ENCODE measurements at places on chromosomes 3 and 15.

- DNase-seq, result no peak
These were observed 3.6 kb upstream of the EIF4E3 start for GRCh38 chr3:71728632-71729342.

- DNase-seq, result no peak
These were observed 157.9 kb upstream of the NUDT16 start for GRCh38 chr3:131223373-131224289.

- no peak for DNase-seq
These were observed 312.1 kb downstream of the SLC9A9 start for GRCh38 chr3:143535994-143536784.

GRCh38 chr3:125958511-125959316 is 10.3 kb upstream of the ROPN1B start:
- DNase-seq, result no peak

GRCh38 chr3:45170096-45170495 is 23.9 kb upstream of the CDCP1 start:
- no peak for DNase-seq

DNA sequence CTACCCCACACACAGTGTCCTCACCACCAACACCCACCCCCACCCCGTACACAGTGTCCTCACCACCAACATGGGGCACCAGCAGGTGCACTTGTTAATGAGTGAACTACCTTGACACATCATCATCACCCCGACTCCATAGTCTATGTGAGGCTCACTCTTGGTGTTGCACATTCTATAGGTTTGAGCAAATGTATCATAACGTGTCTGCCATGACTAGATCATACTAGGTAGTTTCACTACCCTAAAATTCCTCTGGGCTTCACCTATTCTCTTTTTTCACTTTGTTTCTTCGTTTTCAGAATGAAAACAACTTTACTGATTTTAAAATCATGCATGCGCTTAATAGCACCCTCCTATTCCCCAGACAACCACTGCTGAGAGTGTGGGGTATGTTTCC is 102.6 kb upstream of the SLC6A6 start:
- DNase-seq, result no peak

GRCh38 chr3:122974764-122975162 is 52.8 kb downstream of the SEMA5B start:
- DNase-seq, result no peak

- DNase-seq, result no peak
These were observed 103.0 kb upstream of the RPL32 start for GRCh38 chr3:12944413-12944812.

GRCh38 chr15:38504680-38505467 is 50.9 kb downstream of the FAM98B start:
- DNase-seq, result no peak

- DNase-seq, result no peak
These were observed 64.6 kb downstream of the EEFSEC start for GRCh38 chr3:128217702-128218547.

GRCh38 chr15:23483821-23484299 is 36.8 kb upstream of the GOLGA6L2 start:
- DNase-seq, result no peak

GRCh38 chr3:58986654-58987053 is 63.2 kb downstream of the CFAP20DC start:
- DNase-seq, result no peak

DNA sequence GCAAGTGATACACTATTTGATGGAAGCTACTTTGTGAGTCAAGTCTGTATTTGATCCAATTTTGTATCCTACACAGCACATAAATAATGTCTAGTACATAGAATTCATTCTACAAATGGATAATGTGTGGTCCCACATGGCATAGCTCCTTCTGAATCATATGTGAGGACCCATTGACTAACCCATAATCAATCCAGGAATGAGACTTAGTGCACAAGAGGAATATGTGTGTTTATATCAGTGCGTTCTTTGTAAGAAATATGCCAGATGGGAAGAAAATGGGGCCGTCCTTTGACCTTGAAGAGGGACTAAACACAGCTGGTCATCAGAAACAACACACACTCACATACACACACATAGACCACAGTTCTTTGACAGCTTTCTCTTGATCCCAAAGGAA is 282.7 kb upstream of the SEMA6D start:
- DNase-seq, result no peak

GRCh38 chr3:197329382-197329781 is 31.0 kb upstream of the DLG1 start:
- no peak for DNase-seq

DNA sequence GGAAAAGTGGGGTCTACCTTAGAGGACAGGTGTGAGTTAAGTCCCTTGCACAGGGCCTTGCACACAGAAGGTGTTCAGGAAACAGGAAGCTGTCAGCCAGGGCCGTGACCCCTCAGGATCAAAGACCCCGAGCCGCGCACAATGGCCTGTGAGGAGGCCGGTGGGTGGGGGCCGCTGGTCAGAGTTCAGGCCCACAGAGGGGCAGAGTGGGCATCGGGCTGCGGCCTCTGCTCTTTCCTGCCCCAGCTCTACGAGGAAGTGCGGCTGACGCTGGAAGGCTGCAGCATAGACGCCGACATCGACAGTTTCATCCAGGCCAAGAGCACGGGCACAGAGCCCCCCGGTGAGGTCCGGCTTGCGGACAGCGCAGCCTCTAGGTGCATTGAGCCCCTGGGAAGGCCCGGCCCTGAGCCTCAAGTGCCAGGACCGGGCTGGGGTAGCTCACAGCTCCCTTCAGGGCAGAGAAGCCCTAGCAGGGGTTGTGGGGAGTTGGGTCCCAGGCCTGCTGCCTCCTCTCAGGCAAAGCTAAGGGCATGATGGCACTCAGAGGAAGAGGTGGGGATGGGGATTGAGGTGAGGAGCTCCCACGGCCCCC is 37.2 kb downstream of the PSTPIP1 start:
- DNase-seq, result peak; percentile 54

- no peak for DNase-seq
These were observed 39.3 kb downstream of the BDH1 start for GRCh38 chr3:197516517-197516889.

- no peak for DNase-seq
These were observed 4.5 kb downstream of the FETUB start for GRCh38 chr3:186644683-186645082.

DNA sequence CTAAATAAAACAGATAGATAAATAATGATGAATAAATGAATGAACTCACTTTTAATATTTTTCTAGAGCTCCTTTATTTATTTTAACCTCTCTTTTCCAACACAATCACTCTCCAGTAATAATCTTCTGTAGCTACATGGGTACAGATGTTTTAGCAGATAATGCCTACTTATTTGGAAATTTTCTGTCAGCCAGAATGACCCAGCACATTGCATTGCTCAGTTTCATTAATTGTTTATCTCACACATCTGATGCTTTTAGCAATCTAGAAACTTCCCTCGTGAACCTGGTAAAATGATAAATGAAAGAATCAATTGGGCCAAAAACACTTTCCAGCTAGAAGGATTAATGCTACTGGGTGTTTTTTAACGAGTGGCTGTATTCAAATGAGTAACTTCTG is 14.9 kb upstream of the MYH15 start:
- no peak for DNase-seq

- no peak for DNase-seq
These were observed 10.5 kb downstream of the ANPEP start for GRCh38 chr15:89803941-89804800.

DNA sequence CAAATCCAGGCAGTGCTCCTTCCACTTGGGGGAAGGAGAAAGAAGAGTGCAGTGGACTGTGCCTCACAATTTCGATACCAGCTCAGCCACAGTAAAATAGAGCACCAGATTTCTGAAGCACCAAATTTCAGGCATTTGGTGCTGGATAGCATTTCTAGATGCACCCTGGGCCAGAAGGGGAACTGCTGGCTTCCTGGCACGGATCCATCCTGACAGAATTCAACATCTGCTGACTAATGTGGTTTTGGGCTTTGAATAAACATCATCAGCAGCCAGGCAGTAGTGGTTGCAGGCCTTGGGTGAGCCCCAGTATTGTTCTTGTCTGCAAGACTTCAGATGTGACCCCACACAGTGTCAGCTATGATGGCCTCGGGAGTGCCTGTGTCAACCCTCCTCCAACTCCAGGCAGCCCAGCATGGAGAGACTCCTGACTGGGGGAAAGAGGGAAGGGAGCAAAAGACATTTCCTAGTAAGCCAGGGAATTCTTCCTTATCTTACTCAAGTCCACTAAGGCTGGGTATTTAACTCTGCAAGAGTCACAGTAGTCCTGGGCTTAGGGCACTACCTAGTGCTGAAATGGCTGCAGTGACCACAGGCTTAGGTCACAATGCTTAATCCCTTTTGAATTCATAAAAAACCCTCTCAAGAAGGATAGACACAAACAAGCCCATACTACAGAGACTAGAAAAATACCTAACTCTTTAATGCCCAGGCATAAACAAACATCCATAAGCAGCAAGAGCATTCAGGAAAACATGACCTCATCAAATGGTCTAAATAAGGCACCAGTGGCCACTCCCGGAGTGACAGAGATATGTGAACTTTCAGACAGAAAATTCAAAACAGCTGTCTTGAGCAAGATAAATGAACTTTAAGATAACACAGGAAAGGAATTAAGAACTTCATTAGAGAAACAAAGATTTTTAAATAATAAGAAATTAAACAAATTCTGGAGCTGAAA is 74.7 kb downstream of the SPATA16 start:
- DNase-seq, result no peak

DNA sequence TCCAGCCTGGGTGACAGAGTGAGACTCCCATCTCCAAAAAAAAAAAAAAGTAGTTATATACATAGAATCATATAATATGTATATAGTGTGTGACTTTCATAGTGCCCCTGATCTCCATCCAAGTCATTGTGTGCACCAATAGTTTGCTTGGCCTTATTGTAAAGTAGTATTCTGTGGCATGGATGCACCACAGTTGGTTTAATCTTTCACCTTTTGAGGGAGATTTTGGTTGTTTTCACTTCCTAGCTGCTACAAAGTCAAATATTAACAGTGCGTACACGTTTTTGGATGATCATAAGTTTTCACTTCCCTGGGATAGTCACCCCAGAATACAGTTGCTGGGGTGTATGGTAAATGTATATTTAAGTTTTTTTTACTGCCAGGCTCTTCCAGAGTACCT is 162.8 kb downstream of the PTPRG start:
- DNase-seq, result no peak

DNA sequence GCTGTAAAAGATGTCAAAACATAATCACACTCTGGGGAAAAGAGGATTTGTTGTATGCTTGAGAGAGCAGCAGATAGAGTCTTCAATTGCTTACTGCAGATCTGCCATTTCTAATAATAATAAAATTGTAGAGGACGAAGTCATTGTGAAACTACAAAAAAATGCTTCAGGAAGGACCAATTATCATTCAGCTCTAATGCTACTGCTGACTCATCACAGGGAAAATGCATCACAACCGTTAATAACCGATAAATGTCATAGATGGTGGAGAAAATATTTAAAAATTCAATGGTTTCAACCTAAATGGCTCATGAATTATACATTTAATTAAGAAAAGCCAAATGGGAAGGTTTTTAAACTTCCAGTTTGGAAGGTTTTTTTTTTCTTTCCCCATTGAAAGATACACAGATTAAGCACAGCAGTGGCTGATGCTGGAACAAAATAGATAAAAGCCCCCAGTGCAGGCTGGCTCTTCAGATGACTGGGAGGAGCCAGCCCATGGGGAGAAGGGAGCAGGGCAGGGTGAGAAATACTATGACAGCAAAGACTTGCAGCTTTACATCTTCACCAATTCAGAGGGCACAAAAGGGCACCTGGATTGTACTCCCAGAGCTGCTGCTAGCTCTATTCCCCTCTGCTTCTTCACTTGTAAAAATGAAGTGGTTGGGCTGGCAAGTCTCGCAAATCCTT is 196.1 kb downstream of the CNTN6 start:
- no peak for DNase-seq

GRCh38 chr3:144317961-144318360 is 346.3 kb downstream of the DIPK2A start:
- no peak for DNase-seq

DNA sequence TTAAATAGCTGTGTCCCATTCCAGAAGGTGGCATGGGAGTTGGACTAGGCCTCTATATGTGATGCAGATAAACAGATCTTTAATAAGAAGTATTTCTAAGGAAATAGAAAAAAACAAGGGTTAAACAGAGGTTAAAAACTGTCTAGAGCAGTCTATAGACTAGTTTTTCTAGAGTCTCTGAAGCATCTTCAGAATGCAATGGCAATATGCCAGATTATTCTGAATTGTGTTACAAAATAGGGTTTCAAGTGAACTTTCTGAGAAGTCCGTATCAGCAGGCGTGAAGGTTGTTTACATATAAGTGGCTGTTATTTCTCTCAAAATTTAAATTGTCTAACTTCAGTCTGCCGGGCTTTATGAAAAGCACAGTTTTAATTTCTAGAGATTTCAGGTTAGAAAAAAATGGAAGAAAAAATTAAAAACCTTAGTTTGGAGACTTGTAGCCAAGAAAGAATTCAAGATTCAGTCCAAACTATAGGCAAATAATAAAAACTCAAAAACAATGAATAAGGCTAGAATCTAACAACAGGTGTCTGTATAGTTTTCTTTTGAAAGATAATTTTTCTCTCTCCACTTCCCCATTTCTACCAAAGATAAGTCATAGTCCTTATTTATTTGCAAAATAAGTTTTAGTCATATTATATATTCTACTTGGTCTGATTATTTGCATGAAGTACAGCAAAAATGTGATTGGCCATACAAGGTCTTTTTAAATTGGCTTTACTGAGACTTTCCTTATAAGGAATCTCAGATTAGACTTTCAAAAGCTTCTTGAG is 55.2 kb downstream of the OSTN start:
- DNase-seq, result no peak

- no peak for DNase-seq
These were observed 393.7 kb upstream of the C2CD4B start for GRCh38 chr15:62558640-62559380.

- DNase-seq, result no peak
These were observed 184.9 kb downstream of the NR2F2 start for GRCh38 chr15:96515371-96515770.

GRCh38 chr15:40891810-40892446 is 2.3 kb upstream of the VPS18 start:
- DNase-seq, result peak; percentile 72

GRCh38 chr15:41160639-41161315 is 44.7 kb upstream of the INO80 start:
- no peak for DNase-seq

GRCh38 chr3:71066849-71067261 is 516.7 kb downstream of the FOXP1 start:
- DNase-seq, result peak; percentile 70

- DNase-seq, result no peak
These were observed 238.4 kb upstream of the VEPH1 start for GRCh38 chr3:157741607-157742006.

GRCh38 chr3:50665081-50665840 is 9.5 kb upstream of the DOCK3 start:
- DNase-seq, result no peak

DNA sequence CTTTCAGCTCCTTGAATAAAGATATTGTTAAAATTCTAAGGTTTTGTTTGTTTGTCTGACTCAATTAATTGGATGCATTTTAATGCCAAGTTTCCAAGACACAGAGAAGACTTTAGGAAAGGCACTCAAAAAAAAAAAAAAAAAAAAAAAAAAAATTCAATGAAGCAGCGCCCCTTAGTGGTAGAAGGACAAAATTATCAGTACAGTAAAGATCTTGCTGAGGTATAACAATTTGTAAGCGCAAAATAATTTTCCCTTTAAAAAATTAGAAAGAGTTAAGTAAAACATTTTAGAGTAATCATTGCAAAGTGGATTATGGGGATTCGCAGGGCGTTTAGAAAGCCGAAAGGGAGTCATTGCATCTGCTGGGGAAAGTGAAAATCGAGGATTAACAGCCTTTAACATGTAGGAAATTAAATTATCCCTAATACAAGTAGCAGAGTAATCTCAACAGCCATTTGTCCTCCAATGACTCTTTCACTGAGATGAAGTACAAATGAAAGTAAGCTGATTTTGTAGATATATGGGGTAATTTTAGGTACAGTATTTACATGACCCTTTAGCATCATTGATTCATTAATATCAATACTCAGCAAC is 5.8 kb upstream of the DIS3L start:
- DNase-seq, result no peak

Measured in natural killer cell treated with Interleukin-12 subunit alpha and Interleukin-12 subunit beta and Interleukin-15 and Interleukin-18, amount 100 ng/mL, for 72 hours (primary cell).